ENCODE measurements at places on chromosomes 4 and X. TPM values are rescaled to one million over a fixed set of nuclear protein-coding genes. Genes with fewer than 3 reads are reported as not detected.

DNA sequence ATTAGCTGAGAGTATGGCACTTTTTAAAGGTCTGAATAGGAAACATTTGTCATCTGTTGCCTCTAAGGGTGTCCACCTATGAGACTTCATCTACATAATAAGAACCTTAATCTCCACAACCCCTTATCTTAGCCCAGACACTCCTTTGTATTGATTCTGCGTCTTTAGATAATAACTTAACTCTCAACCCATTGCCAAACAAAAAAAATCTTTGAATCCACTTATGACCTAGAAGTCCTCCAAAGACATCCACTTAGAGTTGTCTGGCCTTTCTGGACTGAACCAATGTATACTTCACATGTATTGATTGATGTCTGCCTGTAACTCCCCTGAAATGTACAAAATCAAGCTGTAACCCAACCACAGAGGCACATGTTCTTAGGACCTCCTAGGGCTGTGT lies 66.0 kb upstream of the CHRNA9 start:
- no peak for DNase-seq

DNA sequence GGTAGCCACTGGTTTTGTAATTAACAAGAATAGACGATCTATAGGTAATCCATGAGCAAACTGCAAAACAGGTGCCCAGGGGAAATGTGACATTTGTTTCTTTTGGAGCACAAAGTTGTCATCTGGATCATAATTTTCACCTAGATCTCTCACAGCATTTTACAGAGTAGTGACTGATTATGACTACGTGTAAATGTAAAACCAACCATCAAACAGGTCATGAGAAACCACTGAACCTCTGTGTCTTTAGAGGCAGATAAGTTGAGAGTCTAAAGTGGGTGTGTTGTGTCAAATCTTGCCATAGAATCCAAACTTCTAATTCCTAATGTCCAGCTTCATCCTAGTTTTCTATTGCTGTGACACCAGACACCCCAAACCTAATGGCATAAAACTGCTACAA lies 648.1 kb downstream of the MID1IP1 start:
- DNase-seq: no peak

DNA sequence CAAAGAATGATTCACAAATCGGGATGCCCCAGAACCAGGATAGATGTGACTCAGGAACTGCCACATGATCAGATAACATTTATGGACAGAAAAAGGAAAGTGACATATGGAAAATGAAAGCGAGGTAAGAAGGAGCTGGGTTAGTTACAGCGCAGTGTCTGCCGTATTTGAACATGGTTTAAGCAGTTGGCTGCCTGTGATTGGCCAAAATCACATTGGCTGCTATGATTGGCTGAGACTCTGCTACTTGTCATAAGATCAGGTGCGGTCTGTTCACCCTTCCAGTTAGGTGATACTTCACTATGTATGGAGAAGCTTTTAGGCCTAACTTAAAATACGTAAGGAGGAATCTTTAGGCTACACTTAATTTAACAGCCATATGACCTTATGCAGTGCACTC lies 322.7 kb upstream of the HAND2 start:
- no peak for DNase-seq

GRCh38 chr4:6560416-6561172 lies 14.4 kb upstream of the MAN2B2 start:
- DNase-seq: no peak

- DNase-seq: no peak
Observed at GRCh38 chr4:131764730-131765129, 1384.4 kb upstream of the PCDH10 start.

ERVMER34-1 gene
- under 0.01 TPM for total RNA-seq

DNA sequence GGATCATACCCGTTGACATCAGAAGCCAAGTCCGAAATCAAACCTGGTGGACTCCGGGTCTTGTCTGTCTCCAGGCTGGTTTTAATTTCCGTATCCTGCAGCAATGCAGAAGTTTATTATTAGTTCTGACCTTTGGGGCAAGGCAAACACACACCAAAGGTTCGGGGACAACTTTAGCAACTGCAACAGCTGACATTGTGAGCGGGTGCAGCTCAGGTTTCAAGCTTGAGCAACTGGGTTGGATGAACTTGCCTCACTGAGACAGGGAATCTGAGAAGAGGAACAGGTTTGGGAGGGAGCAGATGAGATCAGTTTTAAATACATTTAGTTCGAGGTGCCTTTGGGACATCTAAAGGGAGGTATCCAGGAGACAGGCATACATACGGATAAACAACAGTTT lies 110.7 kb downstream of the GNL3L start:
- no peak for DNase-seq

GRCh38 chr4:76306882-76307659 lies 538 bp downstream of the STBD1 start:
- DNase-seq: peak; percentile 57

DNA sequence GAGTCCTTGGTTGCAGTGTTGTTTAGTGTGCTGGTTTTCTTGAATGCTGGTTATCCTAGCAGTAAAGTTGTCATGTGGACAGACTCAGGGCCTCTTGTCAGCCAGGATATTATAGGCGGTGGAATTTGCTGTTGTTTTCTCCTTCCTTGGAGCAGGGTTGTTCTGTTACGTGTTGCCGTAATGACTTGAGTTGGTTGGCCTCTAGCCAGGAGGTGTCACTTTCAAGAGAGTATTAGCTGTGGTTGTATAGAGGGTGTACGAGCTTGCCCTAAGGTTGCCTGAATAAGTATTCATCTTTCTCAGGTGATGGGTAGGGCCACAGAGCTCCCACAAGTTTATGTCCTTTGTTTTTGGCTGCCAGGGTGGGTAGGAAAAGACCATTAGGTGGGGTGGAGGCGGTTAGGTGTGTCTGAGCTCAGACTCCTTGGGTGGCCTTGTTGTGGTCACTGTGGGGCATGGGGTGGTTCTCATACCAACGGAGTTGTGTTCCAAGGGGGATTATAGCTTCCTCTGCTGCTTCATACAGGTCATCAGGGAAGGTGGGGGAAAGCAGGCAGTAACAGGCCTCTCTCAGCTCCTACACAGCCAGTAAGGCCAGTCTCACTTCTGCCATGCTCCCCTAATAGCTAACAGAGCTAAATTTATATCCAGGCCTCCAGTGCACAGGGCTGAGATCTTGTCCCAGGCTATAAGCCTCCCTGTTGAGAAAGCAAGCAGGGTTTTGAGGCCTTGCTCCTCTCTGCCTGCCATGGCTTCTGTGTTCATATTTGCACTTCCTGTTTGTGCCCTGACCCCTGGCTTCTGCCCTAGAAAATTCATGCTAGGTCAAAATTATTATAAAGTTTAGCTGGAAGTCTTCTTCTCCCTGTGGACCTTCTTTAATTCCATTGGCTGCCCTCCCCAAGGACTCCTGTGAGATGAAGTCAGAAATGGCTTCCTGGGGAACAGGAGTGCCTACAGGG lies 594.7 kb downstream of the RAPGEF2 start:
- no peak for DNase-seq

DNA sequence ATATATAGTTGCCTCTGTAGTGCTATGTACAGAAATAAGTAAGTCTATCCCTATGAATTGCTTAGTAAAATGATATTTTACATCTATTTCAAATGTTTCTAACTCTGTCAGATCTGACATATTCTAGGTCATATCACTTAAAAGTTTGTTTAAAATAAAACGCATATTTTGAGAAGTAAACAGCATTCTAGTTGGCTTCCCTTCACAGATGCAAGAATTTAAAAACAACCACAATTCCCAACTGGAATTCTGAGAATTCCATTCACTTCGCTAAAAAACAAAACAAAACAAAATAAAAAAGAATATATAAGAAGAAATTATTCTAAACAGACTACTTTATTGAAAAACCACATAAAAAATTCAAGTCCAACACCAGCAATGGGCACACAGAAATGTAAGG lies 126.0 kb downstream of the PPP3CA start:
- no peak for DNase-seq

TMEM144 gene
- 9.2 TPM for total RNA-seq

ENPP6 gene
- total RNA-seq: under 0.01 TPM

PPP1R2C gene
- total RNA-seq: not detected

CNKSR2 gene
- total RNA-seq: 4.0 TPM

- DNase-seq: no peak
Observed at GRCh38 chr4:140469791-140470733, 28.0 kb downstream of the MGAT4D start.

SOD3 gene
- not detected for total RNA-seq

GRCh38 chrX:12011075-12011474 lies 127.2 kb upstream of the FRMPD4 start:
- no peak for DNase-seq

TCEAL7 gene
- 0.27 TPM for total RNA-seq

KLB gene
- under 0.01 TPM for total RNA-seq

DNA sequence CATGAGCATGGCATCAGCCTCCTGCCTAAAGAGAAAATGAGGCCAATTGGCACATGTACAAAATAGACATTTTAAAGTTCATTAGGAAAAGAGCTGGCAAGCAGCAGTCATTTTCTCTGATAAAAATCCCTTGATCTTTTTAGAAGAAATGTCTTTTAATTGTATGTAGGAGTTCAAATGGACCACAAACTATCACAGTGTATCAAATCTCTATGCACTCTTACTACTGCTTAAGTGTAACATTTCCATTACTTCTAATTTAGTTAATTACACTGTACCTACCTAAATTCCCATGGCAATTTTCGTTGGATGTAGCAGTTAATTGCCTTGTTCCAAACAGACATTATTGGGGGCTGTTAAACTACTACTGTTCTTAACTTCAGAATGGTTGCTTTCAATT lies 233.7 kb upstream of the TECRL start:
- no peak for DNase-seq

DNA sequence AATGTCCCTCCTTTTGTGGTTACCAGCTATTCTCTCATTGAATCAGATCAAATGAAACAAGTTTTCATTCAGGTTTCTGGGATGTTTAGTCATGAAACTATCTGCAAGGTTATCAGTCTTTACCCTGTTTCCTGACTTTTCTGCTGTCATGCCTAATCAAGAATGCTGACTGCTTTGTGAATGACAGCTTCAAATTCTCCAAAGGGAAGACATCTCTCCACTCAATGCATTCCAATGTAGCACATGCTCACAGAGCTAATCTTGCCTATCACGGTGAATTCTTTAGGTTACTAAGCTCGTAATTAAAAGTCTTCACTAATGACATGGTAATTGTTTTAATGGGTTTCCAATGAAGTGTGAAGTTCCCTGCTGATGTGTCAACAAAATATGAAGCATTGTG lies 1068.5 kb downstream of the PCDH7 start:
- no peak for DNase-seq

DNA sequence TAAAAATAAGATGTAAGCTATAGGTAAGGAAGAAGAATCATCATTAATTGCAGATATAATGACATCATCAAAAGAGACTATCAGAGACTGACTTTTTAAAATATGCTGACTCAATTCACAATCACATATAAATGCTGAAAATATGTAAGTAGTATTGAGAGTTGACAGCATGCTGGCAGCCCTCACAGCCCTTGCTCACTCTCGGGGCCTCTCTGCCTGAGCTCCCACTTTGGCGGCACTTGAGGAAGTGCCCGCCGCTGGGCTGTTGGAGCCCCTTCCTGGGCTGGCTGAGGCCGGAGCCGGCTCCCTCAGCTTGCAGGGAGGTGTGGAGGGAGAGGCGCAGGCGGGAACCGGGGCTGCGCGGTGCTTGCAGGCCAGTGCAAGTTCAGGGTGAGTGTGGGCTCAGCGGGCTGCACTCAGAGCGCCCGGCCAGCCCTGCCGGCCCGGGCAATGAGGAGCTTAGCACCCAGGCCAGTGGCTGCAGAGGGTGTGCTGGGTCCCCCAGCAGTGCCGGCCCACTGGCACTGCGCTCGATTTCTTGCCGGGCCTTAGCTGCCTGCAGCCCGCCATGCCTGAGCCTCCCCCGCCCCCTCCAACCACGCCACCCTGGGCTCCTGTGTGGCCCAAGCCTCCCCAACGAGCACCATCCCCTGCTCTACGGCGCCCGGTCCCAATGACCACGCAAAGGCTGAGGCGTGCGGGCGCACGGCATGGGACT lies 68.9 kb downstream of the RAB28 start:
- no peak for DNase-seq

CFAP97 gene
- 10.0 TPM for total RNA-seq

All from hematopoietic multipotent progenitor cell (in vitro differentiated cells).